Stimulated activated CD4-positive, alpha-beta T cell treated with anti-CD3 and anti-CD28 coated beads, TNF-alpha, amount 100 ng/mL, for 48 hours (primary cell): ENCODE measurements at places on chromosomes 4 and X.

DNA sequence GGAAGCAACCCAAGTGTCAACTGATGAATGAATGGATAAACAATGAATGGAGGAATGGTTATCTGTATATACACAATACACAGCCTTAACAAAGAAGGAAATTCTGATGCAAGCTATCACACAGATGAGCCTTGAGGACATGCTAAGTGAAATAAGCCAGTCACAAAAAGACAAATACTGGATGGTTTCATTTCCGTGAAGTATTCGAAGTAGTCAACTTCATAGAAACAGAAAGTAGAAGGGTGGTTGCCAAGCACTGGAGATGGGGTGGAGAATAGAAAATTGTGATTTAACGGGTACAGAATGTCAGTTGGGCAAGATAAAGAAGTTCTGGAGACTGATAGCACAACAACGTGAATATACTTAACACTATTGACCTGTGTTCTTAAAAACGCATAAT, 28.2 kb downstream of the CENPU start:
- DNase-seq = no peak

GRCh38 chr4:95985791-95986550, 146.1 kb downstream of the PDHA2 start:
- DNase-seq = no peak

- no peak for DNase-seq
Observed at GRCh38 chr4:48484494-48485168, 1.5 kb downstream of the SLC10A4 start.

- DNase-seq = no peak
Observed at GRCh38 chrX:11346121-11346682, 53.0 kb downstream of the AMELX start.

GRCh38 chr4:112848911-112849310, 200.5 kb upstream of the ANK2 start:
- DNase-seq = no peak

DNA sequence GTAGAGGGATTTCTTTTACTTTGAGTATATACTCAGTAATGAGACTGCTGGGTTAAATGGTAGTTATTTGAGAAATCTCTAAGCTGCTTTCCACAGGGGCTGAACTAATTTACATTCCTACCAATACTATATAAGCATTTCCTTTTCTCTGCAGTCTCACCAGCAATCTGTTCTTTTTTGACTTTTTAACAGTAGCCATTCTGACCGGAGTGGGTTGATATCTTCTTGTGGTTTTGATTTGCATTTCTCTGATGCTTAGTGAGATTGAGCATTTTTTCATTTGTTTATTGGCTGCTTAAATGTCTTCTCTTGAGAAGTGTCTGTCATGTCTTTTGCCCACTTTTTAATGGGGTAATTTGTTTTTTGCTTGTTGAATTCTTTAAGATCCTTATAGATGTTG, 43.3 kb downstream of the SPCS3 start:
- DNase-seq = no peak

DNA sequence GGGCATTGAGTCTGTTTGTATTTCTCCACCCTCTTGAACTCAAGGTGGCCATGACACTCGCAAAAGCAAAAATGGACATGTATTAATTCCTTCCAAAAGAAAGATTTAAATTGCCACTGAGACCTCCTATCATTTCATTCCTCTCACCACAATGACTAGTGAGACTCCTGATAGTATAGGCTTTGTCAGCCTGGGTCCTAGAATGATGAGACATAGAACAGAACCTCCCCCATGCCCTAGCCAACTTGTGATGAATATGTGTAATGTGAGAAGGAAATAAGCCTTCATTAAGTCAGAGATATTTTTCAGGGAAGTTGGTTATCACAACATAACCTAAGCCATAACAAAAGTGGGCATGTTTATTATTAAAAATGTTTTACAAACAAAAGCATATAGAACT, 62.5 kb downstream of the ASB9 start:
- no peak for DNase-seq

- no peak for DNase-seq
Observed at GRCh38 chrX:18885328-18886004, 98.4 kb downstream of the PHKA2 start.

DNA sequence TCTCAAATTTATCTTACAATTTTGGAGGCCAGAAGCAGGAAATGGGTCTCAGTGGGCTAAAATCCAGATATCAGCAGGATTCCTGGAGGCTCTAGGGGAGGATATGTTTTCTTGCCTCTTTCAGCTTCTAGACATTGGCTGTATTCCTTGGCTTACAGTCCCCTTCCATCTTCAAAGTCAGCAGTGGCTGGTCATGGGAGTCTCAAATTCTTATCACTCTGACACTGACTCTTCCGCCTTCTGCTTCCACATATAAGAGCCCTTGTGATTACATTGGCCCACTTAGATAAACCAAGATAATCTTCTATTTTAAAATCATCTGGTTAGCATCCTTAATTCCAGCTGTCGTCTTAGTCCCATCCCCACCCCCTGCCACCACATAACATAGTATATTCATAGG, 113.0 kb downstream of the PCDH7 start:
- no peak for DNase-seq

- DNase-seq = no peak
Observed at GRCh38 chr4:182642831-182643230, 274.4 kb downstream of the DCTD start.

DNA sequence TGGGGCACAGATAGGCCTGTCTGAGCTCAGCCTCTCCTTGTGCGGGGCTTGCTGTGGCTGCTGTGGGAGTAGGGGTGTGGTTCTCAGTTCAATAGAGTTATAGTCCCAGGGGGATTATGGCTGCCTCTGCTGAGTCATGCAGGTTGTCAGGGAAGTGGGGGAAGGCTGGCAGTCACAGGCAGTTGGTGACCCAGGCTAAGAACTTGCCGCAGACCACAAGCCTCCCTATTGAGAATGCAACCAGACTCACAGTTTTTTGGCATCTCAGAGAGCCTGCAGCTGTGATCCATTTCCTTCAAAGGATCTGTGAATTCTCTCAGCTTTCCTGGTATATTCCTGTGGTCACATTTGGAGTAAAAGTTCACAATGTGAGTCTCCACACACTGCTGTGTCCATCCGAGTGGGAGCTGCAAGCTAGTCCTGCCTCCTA, 364.9 kb downstream of the ZNF674 start:
- DNase-seq = no peak
